Frontal cortex (tissue), 4 donors: ENCODE measurements at places on chromosomes 2 and 18.

GRCh38 chr2:183463821-183464220 is 339.6 kb downstream of the NUP35 start:
- no peak for DNase-seq

DNA sequence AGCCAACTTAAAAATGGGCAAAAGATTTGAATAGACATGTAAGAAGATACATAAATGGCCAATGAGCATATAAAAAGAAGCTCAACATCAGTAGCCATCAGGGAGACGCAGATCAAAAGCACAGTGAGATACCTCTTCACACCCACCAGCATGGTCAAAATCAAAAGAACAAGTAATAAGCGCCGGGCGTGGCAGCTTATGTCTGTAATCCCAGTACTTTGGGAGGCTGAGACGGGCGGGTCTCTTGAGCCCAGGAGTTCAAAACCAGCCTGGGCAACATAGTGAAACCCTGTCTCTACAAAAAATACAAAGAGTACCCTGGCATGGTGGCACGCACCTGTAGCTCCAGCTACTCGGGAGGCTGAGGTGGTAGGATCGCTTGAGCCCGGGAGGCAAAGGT is 4.6 kb upstream of the CIB4 start:
- DNase-seq = no peak

- no peak for DNase-seq
These were observed 237.3 kb downstream of the GALR1 start for GRCh38 chr18:77486985-77487384.

GRCh38 chr2:119753041-119753929 is 6.4 kb upstream of the PTPN4 start:
- DNase-seq = no peak

- DNase-seq = no peak
These were observed 212.8 kb upstream of the LRRTM1 start for GRCh38 chr2:80517316-80517715.

GRCh38 chr2:130936451-130936850 is 99.7 kb downstream of the ARHGEF4 start:
- DNase-seq = no peak

DNA sequence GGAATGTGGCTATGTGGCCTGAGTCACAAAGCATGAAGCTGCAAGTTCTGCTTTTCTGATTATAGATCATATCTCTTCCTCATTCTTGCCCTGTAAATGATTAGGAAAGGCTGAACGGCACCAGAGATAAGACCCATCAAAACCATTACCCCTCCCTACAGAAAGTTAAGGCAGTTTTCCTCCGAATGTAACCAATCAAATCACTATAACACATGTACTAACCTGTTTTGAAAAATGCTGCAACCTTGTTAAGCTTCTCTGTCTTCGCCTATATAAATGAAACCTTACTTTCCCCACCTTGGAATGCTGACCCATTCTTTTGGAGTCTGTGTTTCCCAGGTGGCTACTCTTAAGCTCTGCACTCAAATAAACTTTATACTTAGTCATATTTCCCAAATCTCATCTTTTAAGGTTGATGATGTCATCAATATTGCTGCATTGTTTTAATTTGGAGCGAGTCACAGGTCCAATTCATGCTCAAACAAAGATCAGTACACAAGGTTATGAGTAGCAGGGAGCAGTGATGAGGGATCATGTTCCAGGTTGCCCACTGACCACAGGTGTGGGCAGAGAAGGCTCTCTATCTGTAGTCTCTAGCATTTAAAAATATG is 662.3 kb downstream of the IRS1 start:
- DNase-seq = no peak

DNA sequence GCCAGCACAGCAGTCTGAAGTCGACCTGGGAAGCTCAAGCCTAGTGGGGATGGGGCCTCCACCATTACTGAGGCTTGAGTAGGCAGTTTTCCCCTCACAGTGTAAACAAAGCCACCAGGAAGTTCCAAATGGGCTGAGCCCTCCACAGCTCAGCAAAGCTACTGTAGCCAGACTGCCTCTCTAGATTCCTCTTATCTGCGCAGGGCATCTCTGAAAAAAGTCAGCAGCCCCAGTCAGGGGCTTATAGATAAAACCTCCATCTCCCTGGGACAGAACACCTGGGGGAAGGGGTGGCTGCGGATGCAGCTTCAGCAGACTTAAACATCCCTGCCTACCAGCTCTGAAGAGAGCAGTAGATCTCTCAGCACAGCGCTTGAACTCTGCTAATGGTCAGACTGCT is 218.4 kb upstream of the VRK2 start:
- no peak for DNase-seq

DNA sequence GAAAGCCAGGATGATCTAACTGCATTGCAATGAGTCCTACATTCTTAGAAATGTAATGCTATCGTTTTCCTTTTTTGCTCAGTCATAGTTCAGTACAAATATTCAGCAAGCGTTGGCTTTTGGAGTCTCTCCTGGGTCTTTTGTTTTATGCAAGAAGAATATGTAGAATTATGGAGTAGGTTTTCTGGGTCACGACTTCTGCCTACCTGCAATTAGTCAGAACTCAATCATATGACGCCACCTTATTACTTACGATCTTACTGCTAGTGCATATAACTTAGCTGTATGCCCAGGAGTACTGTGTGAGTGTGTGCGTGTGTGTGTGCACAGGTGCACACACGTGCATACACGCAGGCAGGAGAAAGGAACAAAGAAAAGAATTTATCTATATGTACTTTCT is 640.2 kb downstream of the STK39 start:
- no peak for DNase-seq

GRCh38 chr18:47036298-47036874 is 965 bp upstream of the ELOA2 start:
- no peak for DNase-seq

DNA sequence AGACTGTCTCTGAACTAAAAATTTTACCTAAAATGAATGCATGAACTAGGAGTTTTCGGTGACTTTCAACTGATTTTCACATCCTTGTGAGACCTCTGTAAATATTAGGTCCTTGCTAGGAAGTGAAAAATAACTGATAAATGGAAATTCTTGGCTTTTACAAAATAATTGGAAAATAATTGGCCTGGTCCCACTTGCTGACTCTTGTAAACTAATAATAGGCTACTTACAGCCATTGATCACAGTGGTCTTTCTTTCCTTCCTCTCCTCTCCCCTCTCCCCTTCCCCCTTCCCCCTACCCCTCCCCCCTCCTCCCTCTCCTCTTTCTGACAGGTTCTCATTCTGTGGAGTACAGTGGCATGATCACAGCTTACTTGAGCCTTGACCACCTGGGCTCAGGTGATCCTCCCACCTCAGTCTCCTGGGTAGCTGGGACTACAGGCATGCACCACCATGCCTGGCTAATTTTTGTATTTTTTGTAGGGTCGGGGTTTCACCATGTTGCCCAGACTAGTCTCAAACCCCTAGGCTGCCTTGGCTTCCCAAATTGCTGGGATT is 38.3 kb downstream of the UGP2 start:
- no peak for DNase-seq

GRCh38 chr18:26519114-26519513 is 29.2 kb downstream of the KCTD1 start:
- DNase-seq = no peak

DNA sequence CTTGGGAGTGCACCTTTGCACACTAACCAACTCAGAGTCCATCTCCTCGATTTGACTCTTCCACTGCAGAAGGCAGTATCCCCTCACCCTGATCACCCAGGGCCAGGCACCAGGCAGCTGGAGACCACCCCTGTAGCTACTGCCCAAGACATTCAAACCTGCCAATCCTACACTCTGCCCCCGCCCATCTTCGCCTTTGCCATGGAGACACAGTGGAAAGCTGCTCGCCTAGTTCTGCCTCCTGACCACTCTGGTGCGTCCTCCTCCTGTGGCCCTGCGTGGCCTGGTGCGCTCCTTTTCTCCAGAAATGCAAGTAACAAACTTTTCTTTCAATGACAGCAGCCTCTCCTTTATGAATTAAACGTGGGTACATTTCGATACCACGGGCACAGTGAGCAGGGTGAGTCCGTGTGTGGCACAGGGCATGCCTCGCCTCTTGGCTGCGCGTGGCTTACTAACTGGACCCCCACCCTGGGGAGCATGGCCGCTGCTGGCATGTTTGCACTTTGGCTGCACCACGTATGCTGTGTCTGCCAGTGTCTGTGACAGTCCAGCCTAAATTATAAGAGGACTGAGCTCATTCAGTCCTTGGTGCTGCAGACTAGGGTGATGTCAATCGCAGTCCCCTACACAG is 47.6 kb downstream of the LONRF2 start:
- DNase-seq = no peak

DNA sequence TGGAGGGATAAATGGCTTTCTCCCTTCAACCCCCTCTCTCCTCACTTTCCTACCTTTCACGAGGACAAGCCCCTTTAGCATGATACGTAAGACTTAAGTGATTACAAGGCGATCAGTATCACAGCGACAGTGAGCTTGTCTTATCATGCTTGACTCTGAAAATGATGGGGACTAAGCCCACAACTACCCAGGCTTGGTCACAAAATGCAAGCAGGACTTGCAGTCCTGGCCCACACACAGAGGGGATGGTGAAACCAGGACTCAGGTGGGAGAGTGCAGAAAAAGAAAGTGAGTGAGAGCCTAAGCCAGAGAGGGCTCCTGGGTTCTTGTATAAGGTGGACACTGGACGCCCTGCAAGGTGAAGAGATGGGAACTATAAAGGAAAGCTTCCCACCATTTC is 95.7 kb upstream of the ARL4C start:
- no peak for DNase-seq
